Motor neuron (in vitro differentiated cells): ENCODE measurements at places on chromosomes 16 and 17. TPM values are rescaled to one million over a fixed set of nuclear protein-coding genes. Genes with fewer than 3 reads are reported as not detected.

PLXDC1 gene
- 0.37 and 1.1 TPM in 2 replicates for total RNA-seq

IGFBP4 gene
- total RNA-seq, result 2.8 and 3.3 TPM in 2 replicates

SULT1A1 gene
- 0.50 and 0.52 TPM in 2 replicates for total RNA-seq

HLF gene
- total RNA-seq, result 0.95 and 1.1 TPM in 2 replicates

DNAAF8 gene
- 0.99 and 1.7 TPM in 2 replicates for total RNA-seq

RAP1GAP2 gene
- total RNA-seq, result 5.1 and 5.4 TPM in 2 replicates

LITAFD gene
- 0.19 TPM in 1 of 2 replicates, not detected in the other for total RNA-seq

TEN1 gene
- 10.9 and 13.5 TPM in 2 replicates for total RNA-seq

CRYBA1 gene
- not detected in 2 replicates for total RNA-seq
